ENCODE measurements at places on chromosomes 12 and 14.

DNA sequence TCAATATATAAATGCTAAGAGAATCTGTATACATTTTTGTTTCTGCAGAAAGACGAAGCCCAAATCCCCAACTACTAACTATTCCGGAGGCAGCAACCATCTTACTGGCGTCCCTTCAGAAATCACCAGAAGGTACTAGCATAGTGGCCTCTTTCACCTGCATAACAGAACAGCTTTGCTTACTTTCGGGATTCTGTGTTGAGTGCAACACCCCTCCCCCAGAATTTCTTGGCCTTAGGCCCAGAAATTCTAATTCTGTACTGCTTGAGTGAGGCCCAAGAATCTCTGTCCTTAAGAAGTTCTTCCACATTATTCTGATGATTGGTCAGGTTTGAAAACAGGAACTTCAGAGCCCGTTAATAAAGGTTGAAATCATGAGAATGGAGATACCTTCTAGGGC, 2.9 kb downstream of the SPX start:
- peaks cover 19% of the 10 kb centered on the region for H3K4me1 ChIP-seq
- no peak overlapping the region for H3K27ac ChIP-seq
- no peaks in the 10 kb centered on the region for H3K36me3 ChIP-seq
- no peaks in the 10 kb centered on the region for H3K27me3 ChIP-seq

DNA sequence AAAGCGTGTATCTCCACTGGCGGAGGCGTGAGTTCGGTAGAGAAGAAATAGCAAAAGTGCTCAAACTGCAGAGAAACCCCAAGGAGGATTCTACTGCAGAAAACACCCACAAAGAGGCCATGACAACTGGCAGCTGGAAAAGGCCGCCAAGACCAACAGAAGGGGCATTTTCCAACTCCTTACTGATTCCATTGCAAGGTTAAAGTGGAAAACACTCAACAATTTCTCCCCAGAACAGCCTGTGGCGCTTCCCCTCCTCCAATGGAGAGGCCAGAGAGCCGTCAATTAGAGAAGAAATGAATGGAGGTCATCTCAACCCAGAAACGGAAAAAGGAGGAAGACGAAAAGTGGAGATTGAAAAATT, 618 bp upstream of the ANKRD52 start:
- DNase-seq: no peak
- peak overlapping the region; percentile 74 for H3K4me3 ChIP-seq
- H3K36me3 ChIP-seq: peaks cover 28% of the 10 kb centered on the region
- H3K27ac ChIP-seq: peak overlapping the region; percentile 93

GRCh38 chr12:6228535-6229223, 28.5 kb downstream of the CD9 start:
- peaks cover 7% of the 10 kb centered on the region for H3K36me3 ChIP-seq
- DNase-seq: no peak
- no peak overlapping the region for H3K4me3 ChIP-seq
- H3K27ac ChIP-seq: peak overlapping the region; percentile 99

GRCh38 chr12:911191-911826, 38.2 kb downstream of the RAD52 start:
- H3K4me1 ChIP-seq: no peaks in the 10 kb centered on the region
- DNase-seq: no peak
- no peak overlapping the region for H3K27ac ChIP-seq
- H3K27me3 ChIP-seq: no peaks in the 10 kb centered on the region

DNA sequence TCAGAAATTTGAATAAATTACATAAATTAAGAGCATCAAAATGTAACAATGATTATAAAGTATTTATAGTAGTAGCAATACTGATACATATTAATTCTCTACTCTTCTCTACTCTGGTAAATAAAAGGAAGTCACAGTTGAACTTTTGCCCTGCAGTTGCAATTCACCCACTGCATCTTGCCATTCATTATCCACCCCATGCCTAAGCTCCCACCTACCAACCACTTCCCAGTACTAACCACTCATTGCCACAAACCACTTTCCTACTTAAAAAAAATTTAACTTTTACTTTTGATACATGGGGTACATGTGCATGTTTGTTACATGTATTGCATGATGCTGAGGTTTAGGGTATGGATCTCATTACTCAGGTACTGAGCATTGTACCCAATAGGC, 174.0 kb downstream of the RASSF9 start:
- H3K27me3 ChIP-seq: no peaks in the 10 kb centered on the region
- no peak for DNase-seq
- no peak overlapping the region for H3K4me3 ChIP-seq
- H3K27ac ChIP-seq: no peak overlapping the region

DNA sequence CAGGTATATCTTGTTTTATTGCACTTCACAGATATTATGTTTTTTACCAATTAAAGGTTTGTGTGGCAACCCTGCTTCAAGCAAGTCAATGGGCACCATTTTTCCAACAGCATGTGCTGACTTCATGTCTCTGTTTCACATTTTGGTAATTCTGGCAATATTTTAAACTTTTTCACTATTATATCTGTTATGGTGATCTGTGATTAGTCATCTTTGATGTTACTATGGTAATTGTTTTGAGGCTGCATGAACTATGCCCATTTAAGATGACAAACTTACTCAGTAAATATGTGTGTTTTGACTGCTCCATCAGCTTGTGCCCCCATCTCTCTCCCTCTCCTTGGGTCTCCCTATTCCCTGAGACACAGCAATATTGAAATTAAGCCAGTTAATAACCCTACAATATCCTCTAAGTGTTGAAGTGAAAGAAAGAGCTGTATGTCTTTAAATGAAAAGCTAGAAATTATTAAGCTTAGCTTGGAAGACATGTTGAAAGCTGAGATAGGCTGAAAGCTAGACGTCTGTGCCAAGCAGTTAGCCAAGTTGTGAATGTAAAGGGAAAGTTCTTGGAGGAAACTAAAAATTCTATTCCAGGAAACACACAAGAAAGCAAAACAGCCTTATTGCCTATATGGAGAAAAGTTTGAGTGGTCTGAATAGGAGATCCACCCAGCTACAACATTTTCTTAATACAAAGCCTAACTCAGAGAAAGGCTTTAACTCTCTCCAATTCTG, 365.1 kb downstream of the ATP23 start:
- H3K27me3 ChIP-seq: no peaks in the 10 kb centered on the region
- H3K4me3 ChIP-seq: no peak overlapping the region
- H3K4me1 ChIP-seq: no peaks in the 10 kb centered on the region
- no peak overlapping the region for H3K27ac ChIP-seq

DNA sequence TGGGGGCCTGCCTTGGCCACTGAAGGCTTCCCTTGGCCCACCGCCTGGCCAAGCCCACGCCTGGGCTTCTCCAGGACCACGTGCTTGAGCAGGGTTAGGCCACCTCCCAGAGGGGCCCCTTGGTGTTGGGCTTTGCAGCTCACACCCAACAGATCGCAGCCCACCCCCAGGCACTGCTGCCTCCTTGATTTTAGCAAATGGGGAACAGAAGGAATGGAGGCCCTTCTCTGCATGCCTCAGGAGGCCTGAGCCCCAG, 23.3 kb downstream of the RAB35 start:
- H3K27me3 ChIP-seq: no peaks in the 10 kb centered on the region
- no peak overlapping the region for H3K4me3 ChIP-seq
- H3K27ac ChIP-seq: no peak overlapping the region

DNA sequence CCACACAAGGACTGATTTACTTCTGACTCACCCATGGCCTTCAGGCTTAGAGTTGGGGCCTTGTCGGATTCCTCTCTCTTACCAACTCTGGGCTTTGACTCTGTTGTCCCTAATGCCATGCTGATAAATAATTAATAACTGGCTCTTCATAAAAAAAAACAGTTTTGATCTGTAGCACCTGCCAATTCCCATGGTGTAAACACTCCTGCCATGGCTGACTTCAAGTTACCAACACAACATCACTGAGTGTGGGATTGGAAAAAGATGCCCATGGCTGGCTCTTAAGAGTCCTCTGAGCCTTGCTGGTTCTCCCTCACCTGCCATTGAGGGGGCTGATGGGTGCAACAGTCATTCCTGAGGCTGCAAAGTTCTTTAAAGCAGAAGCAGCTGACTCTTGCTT, 104.8 kb downstream of the KIF26A start:
- no peaks in the 10 kb centered on the region for H3K27me3 ChIP-seq
- H3K36me3 ChIP-seq: no peaks in the 10 kb centered on the region
- DNase-seq: no peak
- H3K27ac ChIP-seq: no peak overlapping the region
- no peak overlapping the region for H3K4me3 ChIP-seq

DNA sequence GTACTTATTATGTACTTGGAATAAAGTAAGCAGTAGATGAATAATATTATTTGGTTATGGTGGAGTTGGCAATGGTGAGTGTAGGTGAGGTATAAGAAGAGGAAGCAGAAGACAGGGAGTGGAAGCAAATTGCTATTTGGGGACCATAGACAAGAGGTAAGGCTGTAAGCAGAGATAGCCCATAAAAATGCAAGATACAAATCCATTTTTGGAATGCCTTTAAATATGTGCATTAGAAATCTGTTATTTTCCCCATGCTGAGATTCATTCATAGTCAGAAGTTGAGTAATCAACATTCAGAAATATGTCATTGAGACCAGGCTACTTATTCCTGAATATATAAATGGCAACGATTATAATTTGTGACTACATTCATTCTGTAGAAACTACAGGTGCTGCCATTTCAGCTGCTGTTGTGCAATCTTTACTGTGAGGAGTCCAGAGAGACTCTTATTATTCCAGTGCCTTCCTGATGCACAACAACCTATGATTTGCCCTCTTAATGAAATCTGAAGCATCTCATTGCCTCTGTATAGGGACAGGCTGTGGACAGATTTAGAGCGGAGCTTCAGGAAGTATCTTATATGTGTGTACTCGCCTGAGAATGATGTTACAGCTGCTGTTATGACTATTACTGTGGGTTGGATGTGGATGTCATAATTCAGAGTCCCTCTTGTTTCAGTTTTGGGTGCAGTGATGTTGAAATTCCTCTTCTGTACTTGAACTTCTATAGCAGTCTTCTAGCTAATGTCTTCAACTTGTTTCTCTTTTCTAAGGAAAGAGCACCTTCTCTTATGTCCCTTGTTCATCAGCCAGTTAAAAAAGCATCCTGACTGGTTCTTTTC, 173.8 kb downstream of the NAV3 start:
- H3K27me3 ChIP-seq: no peaks in the 10 kb centered on the region
- H3K36me3 ChIP-seq: no peaks in the 10 kb centered on the region
- H3K4me1 ChIP-seq: no peaks in the 10 kb centered on the region
- H3K27ac ChIP-seq: no peak overlapping the region

- peak; percentile 57 for DNase-seq
- peaks cover 18% of the 10 kb centered on the region for H3K4me1 ChIP-seq
- H3K27me3 ChIP-seq: no peaks in the 10 kb centered on the region
- peak overlapping the region; percentile 50 for H3K27ac ChIP-seq
Measured at GRCh38 chr12:92030618-92031017, 115.0 kb downstream of the BTG1 start.

GRCh38 chr12:89821896-89822295, 113.3 kb upstream of the ATP2B1 start:
- no peak overlapping the region for H3K27ac ChIP-seq
- H3K4me3 ChIP-seq: no peak overlapping the region
- no peak for DNase-seq
- no peaks in the 10 kb centered on the region for H3K36me3 ChIP-seq
- no peaks in the 10 kb centered on the region for H3K27me3 ChIP-seq

- no peak overlapping the region for H3K27ac ChIP-seq
- H3K4me3 ChIP-seq: no peak overlapping the region
- H3K27me3 ChIP-seq: no peaks in the 10 kb centered on the region
- H3K4me1 ChIP-seq: no peaks in the 10 kb centered on the region
Measured at GRCh38 chr12:5904441-5904840, 40.6 kb downstream of the ANO2 start.

- H3K36me3 ChIP-seq: no peaks in the 10 kb centered on the region
- no peak overlapping the region for H3K4me3 ChIP-seq
- no peaks in the 10 kb centered on the region for H3K27me3 ChIP-seq
- no peak for DNase-seq
- H3K4me1 ChIP-seq: peaks cover 4% of the 10 kb centered on the region
Measured at GRCh38 chr14:65002586-65003210, 16.0 kb downstream of the FNTB start.

GRCh38 chr12:59500335-59500734, 95.5 kb upstream of the SLC16A7 start:
- no peaks in the 10 kb centered on the region for H3K36me3 ChIP-seq
- H3K4me1 ChIP-seq: no peaks in the 10 kb centered on the region
- no peaks in the 10 kb centered on the region for H3K27me3 ChIP-seq
- H3K4me3 ChIP-seq: no peak overlapping the region

- no peak overlapping the region for H3K4me3 ChIP-seq
- no peak overlapping the region for H3K27ac ChIP-seq
- no peak for DNase-seq
- H3K36me3 ChIP-seq: no peaks in the 10 kb centered on the region
Measured at GRCh38 chr12:24491968-24492367, 456.9 kb downstream of the BCAT1 start.

GRCh38 chr14:106812788-106813476, 1286.5 kb downstream of the TMEM121 start:
- no peaks in the 10 kb centered on the region for H3K27me3 ChIP-seq
- DNase-seq: no peak
- no peak overlapping the region for H3K27ac ChIP-seq
- no peak overlapping the region for H3K4me3 ChIP-seq

DNA sequence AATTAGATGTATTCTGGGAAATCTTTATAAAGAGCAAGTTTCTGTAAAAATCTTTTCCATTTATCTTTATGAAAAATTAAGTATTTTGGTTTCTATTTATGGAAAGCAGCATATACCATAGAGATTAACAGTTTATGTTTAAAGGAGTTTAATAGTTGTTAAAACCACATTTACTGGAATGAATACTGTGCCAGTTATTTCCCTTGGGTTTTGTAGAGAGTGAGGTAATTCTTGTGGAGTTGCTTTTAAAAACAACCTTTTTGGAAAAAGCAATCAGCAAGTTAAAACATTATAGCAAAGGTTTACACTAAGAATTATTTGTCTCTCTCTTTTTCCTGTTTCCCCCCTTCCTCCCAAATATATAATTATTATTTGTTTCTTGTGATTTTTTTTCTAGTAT, 34.9 kb downstream of the AEBP2 start:
- DNase-seq: no peak
- no peak overlapping the region for H3K27ac ChIP-seq
- no peak overlapping the region for H3K4me3 ChIP-seq

GRCh38 chr12:56129206-56129941, 1.3 kb downstream of the ESYT1 start:
- no peaks in the 10 kb centered on the region for H3K27me3 ChIP-seq
- H3K36me3 ChIP-seq: peaks cover 41% of the 10 kb centered on the region
- peak overlapping the region; percentile 56 for H3K4me3 ChIP-seq
- DNase-seq: no peak
- peak overlapping the region; percentile 91 for H3K27ac ChIP-seq

- no peak overlapping the region for H3K4me3 ChIP-seq
- no peaks in the 10 kb centered on the region for H3K36me3 ChIP-seq
- H3K4me1 ChIP-seq: peaks cover 7% of the 10 kb centered on the region
Measured at GRCh38 chr14:61517911-61518384, 177.4 kb upstream of the HIF1A start.

- no peaks in the 10 kb centered on the region for H3K27me3 ChIP-seq
- DNase-seq: peak; percentile 80
- peak overlapping the region; percentile 19 for H3K4me3 ChIP-seq
- peaks cover 31% of the 10 kb centered on the region for H3K4me1 ChIP-seq
- H3K27ac ChIP-seq: peak overlapping the region; percentile 92
- H3K36me3 ChIP-seq: no peaks in the 10 kb centered on the region
Measured at GRCh38 chr12:52032446-52032803, 18.8 kb upstream of the NR4A1 start.

GRCh38 chr12:31765931-31766330, 37.1 kb upstream of the AMN1 start:
- H3K4me1 ChIP-seq: no peaks in the 10 kb centered on the region
- H3K4me3 ChIP-seq: no peak overlapping the region
- H3K36me3 ChIP-seq: no peaks in the 10 kb centered on the region
- no peak overlapping the region for H3K27ac ChIP-seq

- no peak overlapping the region for H3K27ac ChIP-seq
- no peak overlapping the region for H3K4me3 ChIP-seq
- peaks cover 13% of the 10 kb centered on the region for H3K4me1 ChIP-seq
- H3K36me3 ChIP-seq: no peaks in the 10 kb centered on the region
- no peaks in the 10 kb centered on the region for H3K27me3 ChIP-seq
Measured at GRCh38 chr12:47281667-47282171, 202.0 kb upstream of the AMIGO2 start.
